Jurkat, Clone E6-1 (cell line): ENCODE measurements at places on chromosomes 12 and 14.

DNA sequence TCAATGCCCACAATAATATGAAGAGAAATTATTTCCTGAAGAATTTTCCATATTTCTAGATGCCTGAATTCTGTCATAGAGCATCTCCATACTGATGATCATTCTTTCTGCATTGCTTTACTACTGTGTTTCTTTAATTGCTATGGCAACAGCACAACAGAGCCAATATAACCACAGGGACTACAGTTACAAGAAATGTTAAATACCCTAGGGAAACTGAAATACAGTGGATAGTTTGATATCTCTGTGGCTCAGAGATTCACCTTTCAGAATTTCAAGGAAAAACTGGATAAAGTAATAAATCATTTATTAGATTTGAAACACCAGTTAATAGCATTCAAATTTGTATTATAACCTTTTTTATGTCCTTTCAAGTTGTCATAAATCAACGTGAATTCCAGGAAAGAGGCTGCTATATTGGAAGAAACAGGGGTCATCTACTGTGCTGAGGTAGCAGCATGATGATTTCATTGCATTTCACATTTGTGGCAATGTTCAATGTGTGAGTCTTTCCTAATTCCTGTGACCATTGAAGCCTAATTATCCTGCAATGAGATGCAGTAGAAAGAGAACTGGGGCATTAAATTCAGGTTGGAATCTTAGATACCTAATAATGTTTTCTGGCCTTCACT is 267.1 kb downstream of the LRFN5 start:
- DNase-seq: no peak

DNA sequence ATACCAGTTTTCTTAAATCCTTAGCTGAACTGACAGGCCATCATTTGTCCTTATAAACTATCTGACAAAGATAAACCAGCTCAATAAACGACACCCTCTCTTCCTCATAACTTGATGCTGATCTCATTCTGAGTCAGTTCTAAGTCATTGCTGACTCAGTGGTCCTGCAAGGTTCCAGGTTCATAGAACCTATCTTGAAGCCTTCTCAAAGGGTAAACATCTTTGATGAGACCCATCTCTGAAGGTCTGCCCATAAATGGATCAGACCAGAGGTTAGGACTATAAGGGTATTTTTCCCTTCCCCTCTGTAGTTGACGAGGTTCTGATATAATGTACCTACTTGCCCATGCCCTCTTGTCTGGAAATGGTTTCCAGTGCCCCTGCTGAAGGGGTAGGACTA is 11.9 kb downstream of the NAA25 start:
- no peak for DNase-seq

- no peak for DNase-seq
These were observed 232.1 kb downstream of the MON2 start for GRCh38 chr12:62698701-62699101.

DNA sequence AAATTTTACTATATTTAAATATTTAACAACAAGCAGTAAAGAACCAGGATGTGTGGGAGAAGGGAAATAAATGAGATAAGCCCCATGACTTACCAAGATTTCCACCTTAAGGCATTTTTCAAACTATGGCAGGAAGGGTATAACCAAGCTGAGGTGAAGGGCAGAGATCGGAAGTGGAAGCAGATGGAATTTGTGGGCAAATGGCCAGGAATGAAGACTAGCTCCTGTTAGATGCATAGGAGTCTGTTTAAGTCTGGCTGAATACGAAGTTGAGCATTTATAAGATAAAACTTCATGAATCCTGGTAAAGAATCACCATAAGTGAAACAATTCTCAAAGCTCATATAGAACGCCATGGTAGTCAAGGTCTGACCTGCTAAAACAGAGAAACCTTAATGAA is 163.5 kb downstream of the DIO2 start:
- no peak for DNase-seq

DNA sequence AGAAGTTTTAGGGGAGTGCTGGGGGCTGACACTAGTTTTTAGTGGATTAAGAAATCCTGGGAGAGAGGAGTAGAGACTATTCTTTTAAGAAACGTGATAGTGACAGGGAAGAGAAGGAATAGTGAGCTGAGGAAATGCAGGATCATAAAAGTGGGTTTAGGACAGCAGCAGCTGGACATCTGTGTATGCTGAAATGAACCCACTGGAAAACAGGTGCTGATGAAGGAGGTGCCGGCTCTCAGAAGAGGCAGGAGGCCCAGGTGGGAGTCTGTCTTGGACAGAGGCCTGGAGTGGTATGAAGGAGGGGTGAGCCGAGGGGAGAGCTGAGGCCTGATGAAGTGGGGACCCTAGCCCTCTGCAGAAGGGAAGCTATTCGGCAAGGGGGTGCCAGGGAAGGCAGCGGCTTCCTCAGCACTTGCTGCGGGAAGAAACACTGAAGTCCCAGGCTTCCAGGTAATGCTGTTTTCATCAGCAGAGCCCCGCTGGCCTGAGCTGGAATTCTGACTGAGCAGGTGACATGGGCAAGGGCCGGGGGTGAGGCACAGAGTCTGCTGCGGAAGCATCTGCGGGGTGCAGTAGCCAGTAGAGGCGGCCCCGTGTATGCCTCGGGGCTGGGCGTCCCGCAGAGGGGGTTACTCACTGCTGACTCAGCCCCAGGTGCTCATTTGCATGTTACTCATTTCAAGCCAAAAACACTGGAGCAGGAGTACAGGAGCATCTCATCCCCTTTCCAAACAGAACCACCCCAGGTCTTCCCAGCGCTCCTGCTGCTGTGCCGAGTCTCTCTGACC is 89.7 kb downstream of the TMCC3 start:
- DNase-seq: no peak

DNA sequence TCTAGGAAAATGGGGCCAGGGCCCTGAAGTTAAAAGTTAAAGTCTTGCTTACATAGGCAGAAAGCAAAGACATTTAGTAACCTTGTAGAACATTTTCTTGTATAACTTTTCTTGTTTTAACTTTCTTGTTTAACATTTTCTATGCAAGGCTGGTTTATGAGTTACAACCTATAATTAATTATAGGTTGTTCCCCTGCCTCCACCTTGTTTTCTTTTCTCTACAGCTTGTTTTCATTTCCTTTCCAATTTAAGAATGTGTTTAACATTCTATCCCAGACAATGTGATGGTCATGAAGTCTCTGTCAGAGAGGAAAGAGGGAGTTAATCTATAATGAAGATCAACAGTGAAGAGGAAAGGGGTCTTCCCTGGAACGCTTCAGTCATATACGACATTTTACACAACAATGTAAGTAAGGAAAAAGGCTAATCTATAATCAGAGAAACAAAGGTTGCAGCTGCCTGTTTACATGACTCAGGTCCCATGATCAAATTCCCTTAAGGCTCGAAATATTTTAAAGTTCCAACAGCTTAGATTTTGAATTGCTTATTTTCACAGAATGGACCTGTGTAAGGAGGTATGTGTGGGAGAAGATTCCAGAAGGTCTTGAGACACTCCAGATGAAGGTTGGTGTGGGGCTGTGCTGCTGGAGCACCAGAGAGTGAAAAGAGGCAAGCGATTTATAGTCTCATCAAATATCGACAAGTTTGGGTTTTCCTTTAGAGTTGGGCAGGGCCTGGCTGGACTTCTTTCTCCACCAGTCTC is 34.2 kb upstream of the TCL1B start:
- DNase-seq: no peak

GRCh38 chr12:32917094-32917611 is 20.6 kb upstream of the PKP2 start:
- DNase-seq: no peak

GRCh38 chr12:69623970-69624369 is 13.3 kb upstream of the LRRC10 start:
- DNase-seq: no peak

GRCh38 chr14:73368616-73369015 is 89.7 kb downstream of the NUMB start:
- no peak for DNase-seq

GRCh38 chr12:43208627-43209026 is 343.4 kb downstream of the ADAMTS20 start:
- DNase-seq: no peak

DNA sequence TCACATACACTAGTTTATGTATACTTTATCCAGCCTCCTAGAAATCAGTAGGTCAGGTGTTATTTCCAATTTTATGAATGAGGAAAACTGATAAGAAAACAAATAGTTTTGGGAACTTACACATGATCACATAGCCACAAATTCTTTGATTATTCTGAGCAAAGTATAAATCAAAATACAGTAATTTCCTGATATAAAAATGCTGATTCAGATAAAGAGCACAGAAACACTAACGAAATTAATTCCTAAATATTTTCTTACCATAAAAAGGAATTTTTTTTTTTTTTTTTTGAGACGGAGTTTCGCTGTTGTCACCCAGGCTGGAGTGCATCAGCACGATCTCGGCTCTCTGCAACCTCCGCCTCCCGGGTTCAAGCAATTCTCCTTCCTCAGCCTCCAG is 275.4 kb downstream of the SOX5 start:
- no peak for DNase-seq

DNA sequence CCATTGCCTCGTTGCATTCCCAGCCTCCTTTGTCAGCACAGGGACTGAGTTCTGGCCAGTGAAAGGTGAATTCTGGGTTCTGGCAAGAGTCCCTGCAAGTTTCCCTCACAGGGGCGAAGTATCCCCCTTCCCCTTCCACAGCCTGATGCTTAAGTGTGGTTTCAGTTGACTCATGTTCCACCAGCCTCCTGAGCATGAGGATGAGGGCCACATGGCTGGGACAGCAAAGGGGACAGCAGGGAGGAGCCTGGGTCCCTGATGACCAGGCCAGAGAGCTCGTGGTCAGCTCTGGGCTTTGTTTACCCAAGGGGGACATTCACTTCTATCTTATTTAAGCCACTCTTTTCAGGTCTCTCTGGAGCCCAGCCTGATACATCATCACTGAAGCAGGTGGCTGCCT is 36.5 kb downstream of the CACNA2D4 start:
- DNase-seq: no peak

DNA sequence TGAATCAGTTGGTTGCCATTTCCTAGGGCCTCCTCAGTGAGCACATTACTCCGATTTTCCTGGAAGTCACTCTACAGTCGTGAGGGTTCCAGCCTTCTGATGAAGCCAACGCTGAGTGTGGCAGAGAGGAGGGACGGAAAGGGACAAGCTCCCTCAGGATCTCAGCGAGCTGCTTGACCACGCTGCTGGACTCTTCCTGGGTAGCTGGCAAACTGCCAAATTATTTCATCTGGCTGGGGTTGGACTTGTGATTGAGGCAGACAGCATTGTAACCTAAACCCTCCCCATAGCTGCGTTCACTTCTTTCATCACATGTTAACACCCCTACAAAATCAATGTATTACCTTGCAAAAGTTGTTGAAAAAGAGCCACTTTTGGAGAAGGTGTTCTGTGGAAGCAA is 69.6 kb upstream of the CHST11 start:
- DNase-seq: no peak

DNA sequence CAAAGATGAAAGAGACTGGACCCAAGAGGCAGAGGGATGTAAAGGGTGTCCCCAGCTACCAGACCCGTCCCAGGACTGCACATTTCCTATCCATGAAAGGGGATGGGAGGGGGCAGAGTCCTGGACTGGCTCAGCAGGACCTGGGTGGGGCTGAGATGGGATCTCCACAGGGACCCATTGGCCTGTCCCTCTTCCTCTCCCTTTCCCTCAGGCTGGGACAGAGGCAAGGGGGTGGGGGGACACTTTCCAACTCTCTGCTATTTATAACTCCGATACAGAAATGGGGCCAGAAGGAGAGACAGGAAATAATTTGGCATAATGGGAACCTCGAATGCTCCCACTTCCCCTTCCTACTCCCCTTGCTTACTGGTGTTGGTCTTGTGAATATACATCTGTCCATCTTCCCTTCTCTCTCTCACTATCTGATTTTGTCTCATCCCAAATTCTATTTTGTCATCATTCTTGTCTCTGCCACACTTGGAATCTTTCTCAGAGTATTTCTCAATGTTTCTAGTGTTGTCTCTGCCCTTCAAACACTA is 1.1 kb upstream of the ITGA7 start:
- no peak for DNase-seq

- DNase-seq: no peak
These were observed 186.8 kb upstream of the RBM19 start for GRCh38 chr12:114152890-114153289.

- DNase-seq: no peak
These were observed 902 bp downstream of the EML5 start for GRCh38 chr14:88791629-88792472.

- DNase-seq: no peak
These were observed 69.2 kb upstream of the ARHGAP5 start for GRCh38 chr14:32007755-32008362.

GRCh38 chr14:58166005-58166983 is 14.3 kb upstream of the ARMH4 start:
- DNase-seq: peak; percentile 45

DNA sequence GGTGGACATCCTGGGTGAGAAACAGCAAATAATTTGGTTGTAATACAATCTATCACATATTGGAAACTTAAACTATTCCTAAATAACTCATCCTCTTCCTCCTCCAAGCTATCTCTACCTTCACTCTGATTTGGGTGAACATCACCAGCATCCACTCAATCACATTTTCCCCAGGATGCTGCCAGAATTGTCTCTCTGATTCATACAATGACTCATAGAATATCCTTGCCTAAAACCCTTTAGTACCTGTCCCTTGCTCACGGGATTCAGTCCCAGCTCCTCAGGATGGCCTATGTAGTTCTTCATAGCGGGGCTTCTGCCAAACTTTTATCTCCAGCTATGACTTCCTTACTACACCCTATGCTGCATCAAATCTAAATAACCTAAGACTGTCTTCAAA is 146.8 kb downstream of the EMP1 start:
- no peak for DNase-seq

DNA sequence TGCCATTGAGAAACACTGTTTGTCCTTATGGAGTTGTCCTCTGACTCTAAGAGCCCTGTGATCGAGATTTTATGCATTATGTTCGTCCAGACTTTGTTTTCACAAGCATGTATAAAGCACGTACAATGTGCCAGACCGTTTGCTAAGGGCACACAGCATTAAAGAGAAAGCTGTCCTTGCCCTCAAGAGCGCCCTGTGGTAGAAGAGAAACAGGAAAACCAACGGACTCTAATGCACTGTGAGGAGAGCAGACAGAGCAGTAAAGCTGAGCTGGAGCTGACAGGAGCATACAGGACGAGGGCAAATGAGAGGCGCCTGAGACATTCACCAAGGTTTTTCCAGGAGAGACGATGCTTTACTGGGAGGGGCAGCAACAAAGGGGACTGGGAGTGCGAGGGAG is 66.2 kb upstream of the OVCH1 start:
- DNase-seq: no peak

DNA sequence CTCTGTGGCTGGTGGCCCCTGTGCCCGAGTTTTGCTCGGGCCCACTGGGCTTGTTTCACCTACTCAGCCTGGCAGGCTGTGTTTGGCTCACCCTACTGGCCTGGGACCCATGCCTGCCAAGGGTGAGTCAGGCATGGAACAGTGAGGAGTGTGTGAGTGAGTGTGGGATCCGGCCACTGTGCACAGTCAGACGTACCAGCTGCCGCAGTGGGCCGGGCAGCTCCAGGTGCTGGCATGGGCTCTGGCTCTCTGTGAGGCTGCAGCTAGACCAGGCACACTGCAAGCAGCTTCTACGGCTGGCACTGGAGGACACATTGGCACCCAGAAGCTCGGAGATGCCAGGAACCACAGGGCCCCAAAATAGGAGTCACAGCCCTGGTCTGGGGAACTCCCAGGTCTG is 40.6 kb downstream of the HSD17B6 start:
- DNase-seq: no peak

- no peak for DNase-seq
These were observed 48.2 kb downstream of the PPM1H start for GRCh38 chr12:62886796-62887195.
